ENCODE measurements at places on chromosomes 6 and 20. TPM values are rescaled to one million over a fixed set of nuclear protein-coding genes. Genes with fewer than 3 reads are reported as not detected.

SAMD5 gene
- total RNA-seq = 1.1 TPM

CEP85L gene
- 9.2 TPM for total RNA-seq

MUCL3 gene
- total RNA-seq = not detected

SCAF8 gene
- 31.1 TPM for total RNA-seq

NRN1 gene
- total RNA-seq = not detected

MMS22L gene
- total RNA-seq = 4.8 TPM

TBC1D32 gene
- 19.6 TPM for total RNA-seq

TTLL9 gene
- not detected for total RNA-seq

RIN2 gene
- total RNA-seq = 139 TPM

CNPY3 gene
- 23.5 TPM for total RNA-seq

PRRT1 gene
- total RNA-seq = 0.29 TPM

SNX21 gene
- total RNA-seq = 79.3 TPM

SAMD3 gene
- 9.6 TPM for total RNA-seq

OPN5 gene
- not detected for total RNA-seq

TMEM14B gene
- 43.3 TPM for total RNA-seq

PROKR2 gene
- not detected for total RNA-seq

ERVFRD-1 gene
- 0.22 TPM for total RNA-seq

GHRH gene
- total RNA-seq = not detected

HLA-G gene
- not detected for total RNA-seq

PSORS1C2 gene
- not detected for total RNA-seq

EPHA7 gene
- total RNA-seq = 1.9 TPM

KHDC1 gene
- 3.3 TPM for total RNA-seq

SLC29A1 gene
- total RNA-seq = 15.8 TPM

PPP1R14C gene
- not detected for total RNA-seq

SOBP gene
- 1.9 TPM for total RNA-seq

PNLDC1 gene
- total RNA-seq = not detected

GNRH2 gene
- total RNA-seq = not detected

SPTLC3 gene
- total RNA-seq = 2.4 TPM
